ENCODE measurements at places on chromosomes 1 and 21.
A peak's percentile ranks its signal among the peaks of the same experiment; 100 is the strongest.

DNA sequence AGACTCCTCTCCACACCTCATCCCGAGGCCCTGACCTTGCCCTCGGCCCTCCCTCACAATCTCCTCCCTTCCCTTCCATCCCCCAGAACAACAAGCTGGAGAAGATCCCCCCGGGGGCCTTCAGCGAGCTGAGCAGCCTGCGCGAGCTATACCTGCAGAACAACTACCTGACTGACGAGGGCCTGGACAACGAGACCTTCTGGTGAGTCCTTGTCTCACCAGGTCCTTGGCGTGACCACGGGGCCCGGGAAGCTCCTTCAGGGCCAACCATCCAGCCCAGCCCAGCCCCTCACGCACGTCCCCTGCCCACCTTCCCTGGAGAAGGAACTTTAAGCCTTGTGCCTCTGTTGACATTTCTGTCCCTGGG is 15.6 kb downstream of the PODN start:
- DNase-seq: no peak

- no peak for DNase-seq
Observed at GRCh38 chr1:79293611-79294010, 287.1 kb upstream of the ADGRL4 start.

- DNase-seq: no peak
Observed at GRCh38 chr1:247402120-247402675, 13.8 kb upstream of the NLRP3 start.

DNA sequence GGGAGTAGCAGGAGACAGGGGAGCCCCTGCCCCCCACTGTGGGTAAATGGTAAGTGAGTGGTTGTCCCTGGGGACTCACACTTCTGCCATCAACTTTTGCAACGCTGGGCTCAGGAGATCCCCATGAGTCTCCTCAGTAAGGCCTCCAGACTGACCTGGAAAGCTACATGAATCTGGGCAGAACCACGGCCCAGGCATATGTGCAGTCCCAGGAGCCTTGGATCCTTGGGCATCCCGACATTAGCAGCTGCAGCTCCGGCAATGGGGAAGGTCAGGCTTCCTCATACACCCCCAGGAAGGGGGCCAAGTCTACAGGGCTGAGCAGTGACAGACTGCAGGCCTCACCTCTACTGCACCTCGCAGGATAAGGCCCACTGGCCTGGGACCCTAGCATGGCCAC is 868.7 kb upstream of the ADGRL4 start:
- DNase-seq: no peak

DNA sequence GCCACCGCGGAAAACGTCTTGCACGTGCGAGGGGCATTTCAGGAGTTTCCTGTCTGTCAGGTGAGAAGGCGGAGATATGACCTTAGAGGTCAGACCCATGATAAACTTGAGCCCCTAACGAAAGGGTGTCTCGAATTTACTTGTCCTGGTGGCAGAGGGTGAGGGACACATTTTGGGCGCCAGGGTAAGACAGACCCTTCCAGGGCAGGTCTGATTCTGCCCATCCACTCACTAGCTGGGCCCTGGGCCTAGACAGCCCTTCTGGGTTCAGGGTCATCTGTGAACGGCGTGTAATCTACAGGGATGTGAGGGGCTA is 395 bp upstream of the CSRP1 start:
- no peak for DNase-seq

DNA sequence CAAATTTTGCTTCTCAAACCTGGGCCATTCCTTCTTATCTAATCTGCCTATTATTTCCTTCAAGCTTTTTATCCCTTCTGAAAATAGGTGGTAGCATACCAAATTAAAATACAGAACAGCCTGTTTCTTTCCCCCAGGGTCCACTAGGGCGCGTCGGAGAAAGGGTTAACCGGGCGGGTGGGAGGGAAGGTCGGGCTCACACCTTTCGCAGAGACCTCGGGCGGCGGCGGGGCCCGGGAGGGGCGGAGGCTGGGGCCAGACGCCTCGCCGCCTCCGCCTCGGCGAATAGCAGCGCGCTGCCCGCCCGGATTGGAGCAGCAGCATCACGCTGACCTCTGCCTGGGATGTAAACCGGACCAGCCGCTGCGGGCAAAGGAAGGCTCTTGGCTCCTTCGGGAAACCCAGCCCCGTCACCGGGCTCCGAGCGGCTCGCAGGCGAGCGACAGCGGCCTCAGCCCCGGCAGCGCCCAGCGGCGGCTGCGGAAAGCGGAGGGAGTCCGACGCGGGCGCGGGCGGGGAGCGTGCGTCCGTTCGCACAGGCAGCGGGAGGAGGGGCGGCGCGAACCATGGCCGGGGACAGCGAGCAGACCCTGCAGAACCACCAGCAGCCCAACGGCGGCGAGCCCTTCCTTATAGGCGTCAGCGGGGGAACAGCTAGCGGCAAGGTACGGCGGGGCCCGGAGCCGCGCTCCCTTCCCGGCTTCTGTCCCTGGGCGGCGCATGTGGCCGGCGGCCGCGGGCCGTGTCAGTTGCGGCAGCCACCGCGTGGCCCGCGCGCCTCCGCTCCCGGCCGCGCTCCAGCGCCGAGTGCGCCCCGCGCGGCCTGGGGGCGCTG is at the start of gene UCK2:
Gene UCK2 (plus strand): TSS at position 347 of the 835 bp plus-strand sequence. CDS start 220 bp downstream, at position 567.
- peak; percentile 87 for DNase-seq

- no peak for DNase-seq
Observed at GRCh38 chr1:101025283-101025656, 314 bp downstream of the DPH5 start.

- no peak for DNase-seq
Observed at GRCh38 chr1:198638894-198639635, at the start of gene PTPRC. PTPRC (plus strand) TSS chr1:198639040; CDS start chr1:198639269, 229 bp downstream.
